ENCODE measurements at places on chromosomes 5 and 9. TPM values are rescaled to one million over a fixed set of nuclear protein-coding genes. Genes with fewer than 3 reads are reported as not detected.

GRCh38 chr5:66170195-66170919, 26.3 kb downstream of the SREK1 start:
- no peak overlapping the region for H3K27ac ChIP-seq
- DNase-seq: no peak
- no peaks in the 10 kb centered on the region for H3K27me3 ChIP-seq
- no peak overlapping the region for H3K4me3 ChIP-seq
- H3K36me3 ChIP-seq: peaks cover 61% of the 10 kb centered on the region

DNA sequence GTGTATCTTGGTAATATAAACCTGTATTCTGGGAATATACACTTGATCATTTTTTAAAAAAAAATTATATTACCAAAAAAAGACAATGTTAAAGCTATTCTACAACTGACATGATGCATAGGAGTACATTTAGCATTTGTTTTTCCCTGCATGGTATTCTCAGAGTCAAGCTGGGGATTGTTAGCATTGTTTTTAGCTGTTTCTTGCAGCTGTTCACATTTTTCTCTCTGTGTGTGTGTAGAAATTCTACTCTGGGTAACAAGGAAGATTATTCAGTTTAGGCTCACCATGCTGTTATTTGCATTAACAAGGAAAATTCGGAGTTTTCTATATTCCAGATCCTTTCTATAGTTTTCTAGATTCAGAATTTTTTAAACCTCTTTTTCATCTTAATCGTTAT, 62.2 kb downstream of the ADAMTS16 start:
- no peaks in the 10 kb centered on the region for H3K27me3 ChIP-seq
- no peak for DNase-seq
- no peak overlapping the region for H3K4me3 ChIP-seq
- no peak overlapping the region for H3K27ac ChIP-seq
- no peaks in the 10 kb centered on the region for H3K4me1 ChIP-seq
- H3K36me3 ChIP-seq: no peaks in the 10 kb centered on the region

SLC1A3 gene
- 76.9 TPM for total RNA-seq

GRCh38 chr9:133888809-133889491, 103.2 kb downstream of the VAV2 start:
- no peak overlapping the region for H3K4me3 ChIP-seq
- H3K36me3 ChIP-seq: no peaks in the 10 kb centered on the region
- H3K27ac ChIP-seq: peak overlapping the region; percentile 28
- no peak for DNase-seq
- no peaks in the 10 kb centered on the region for H3K27me3 ChIP-seq
- peaks cover 11% of the 10 kb centered on the region for H3K4me1 ChIP-seq

All from osteoblast (primary cell).